Stimulated activated CD4-positive, alpha-beta T cell treated with anti-CD3 and anti-CD28 coated beads, Interleukin-12 subunit alpha, Interleukin-12 subunit beta, amount 100 ng/mL, for 48 hours (primary cell): ENCODE measurements at places on chromosomes 2 and 18.

DNA sequence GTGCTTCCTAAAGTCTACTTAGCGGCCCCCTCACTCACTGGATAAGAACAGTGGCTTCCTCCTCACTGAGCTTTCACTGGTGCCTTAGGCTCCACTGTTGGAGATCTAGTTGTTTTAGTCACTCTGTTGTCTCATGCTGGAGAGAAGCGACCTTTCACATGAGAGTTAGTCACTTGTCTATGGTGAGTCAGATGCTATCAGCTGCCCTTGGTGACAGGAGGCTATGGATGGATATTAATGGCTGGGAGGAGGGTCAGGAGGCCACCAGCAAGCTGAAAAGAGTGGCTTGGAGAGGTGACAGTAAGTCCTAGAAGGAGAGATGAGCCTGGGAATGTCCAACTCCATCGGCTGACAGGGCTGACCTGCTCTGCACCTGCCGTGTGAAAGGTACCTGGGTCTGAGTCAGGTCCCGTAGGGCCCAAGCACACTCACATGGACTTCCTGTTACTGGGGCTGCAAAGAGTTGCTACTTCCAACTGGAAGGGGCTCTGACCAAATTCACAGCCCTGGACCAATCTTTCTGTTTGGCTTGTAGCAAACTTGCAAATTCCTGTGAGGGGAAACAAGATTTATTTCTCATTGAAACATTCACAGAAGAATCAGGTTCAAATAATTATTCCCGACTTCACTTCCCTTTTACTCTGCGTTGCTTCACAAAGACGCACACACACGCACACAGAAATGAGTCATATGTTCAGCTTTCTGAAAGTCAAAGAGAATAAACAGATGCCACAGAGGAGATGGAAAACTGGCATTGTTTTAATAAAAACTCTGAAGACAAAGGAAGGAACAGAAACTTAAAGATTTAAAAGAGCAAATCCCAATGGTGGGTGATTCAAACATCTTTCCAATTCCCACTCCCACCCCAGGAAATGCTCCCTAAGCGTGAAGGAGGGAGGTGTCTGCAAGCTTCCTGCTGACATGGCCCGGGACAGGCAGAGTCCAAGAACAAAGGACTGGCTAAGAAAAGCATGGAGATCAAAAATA, 203.5 kb upstream of the TWIST2 start:
- peak; percentile 3 for DNase-seq

- DNase-seq, result no peak
Measured at GRCh38 chr2:159516241-159516758, 100.0 kb downstream of the BAZ2B start.

DNA sequence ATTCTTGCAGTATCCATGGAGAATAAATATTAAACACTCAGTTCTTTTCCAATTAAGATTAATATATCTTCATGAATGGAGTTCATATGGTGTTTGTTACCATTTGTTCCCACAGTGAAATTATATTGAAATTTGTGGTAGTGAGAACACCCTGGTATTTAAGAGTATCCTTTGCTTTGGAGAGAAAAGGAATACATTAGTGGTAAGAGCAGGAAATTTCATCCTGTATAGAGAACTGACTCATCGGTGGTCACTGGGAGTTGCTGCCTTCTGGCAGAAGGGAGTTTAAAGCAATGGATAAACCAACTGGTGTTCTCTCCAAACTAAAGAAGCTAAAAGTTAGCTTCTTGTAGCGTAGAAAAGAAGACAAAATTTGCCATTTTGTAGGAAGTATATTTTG, 107.3 kb downstream of the MYO1B start:
- no peak for DNase-seq

- no peak for DNase-seq
Measured at GRCh38 chr2:103739186-103739585, 977.4 kb downstream of the TMEM182 start.

GRCh38 chr2:43100883-43101662, 125.3 kb downstream of the ZFP36L2 start:
- DNase-seq, result no peak

DNA sequence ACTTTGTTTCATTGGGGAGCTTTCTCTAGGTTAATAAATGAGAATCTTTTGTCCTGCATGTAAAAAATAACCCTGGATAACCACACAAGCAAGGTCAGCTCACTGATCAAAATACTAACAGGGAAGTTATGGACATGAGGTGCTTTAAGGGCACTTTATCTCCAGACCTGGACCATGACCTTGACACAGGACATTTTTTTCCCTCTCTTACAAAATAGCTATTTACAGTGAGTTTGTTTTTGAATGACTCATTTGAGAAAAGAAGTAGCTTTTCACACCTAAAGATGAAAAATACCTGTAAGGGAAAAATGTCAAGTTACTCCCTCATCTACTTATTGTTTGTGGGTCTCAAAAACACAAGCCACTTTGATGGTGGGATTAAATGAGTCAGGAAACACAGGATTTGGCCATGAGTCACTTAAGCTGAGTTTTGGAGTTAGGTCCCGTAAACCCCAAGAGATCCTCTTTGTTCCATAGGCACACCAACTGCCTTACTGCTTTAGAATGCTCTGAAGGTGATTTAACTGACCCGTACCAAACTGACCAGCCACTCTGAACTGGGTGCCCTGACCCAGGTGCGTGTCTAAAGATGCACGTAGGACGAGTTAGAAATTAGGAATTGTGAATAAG, 479.3 kb upstream of the NXPH2 start:
- no peak for DNase-seq

DNA sequence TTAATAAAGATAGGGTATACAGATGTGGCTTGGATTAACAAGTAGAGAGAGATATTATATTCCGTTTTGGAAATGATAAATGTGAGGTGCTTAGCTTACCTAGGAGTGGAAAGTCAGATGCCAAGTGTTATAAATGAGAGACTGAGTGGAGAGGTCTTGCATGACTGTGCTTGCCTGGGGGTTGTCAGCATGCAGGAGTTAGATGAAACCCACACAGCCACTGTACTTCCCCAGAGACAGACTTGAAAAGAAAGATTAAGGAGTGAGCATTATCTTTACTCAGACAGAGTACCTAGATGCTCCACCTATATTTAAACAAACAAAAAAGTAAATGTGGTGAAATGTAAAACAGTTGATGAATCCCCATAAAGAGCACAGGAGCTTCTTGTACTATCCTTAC, 482.7 kb downstream of the RIT2 start:
- DNase-seq, result no peak

DNA sequence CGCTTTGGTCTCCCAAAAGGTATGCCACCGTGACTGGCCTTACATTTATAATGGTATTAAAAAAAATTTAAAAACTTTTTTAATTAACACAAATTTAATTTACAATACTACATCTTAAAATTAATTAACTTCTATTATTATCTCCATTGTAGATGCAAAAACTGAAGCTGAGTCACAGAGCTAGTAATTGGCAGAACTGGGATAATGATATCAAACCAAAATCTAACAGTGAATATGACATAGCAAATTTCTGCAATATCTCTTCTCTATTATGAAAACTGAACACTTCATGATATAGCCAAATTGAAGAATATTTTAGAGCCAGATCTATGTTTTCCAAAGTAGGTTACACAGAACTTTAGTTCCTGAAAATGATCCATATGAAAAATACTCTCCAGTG, 66.4 kb upstream of the CHAC2 start:
- DNase-seq, result no peak

DNA sequence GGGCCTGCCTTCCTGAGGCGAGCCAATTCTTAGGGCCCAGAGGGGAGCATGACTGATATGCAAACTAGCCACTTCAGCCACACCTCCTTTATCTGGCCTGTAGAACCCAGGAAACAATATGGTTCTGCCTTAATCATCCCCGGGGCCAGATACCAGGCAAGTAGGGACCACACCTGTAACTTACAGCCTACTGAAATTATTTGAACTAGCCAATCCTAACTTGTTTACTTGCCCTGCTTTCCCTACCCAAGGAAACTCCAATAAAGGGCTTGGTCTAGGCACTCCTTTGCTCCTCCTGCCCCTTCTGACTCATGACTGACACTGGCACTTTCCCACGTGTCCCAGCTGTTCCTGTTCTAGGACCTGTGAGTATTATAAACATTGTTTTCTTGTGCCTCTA, 57.6 kb downstream of the MYOM1 start:
- no peak for DNase-seq

DNA sequence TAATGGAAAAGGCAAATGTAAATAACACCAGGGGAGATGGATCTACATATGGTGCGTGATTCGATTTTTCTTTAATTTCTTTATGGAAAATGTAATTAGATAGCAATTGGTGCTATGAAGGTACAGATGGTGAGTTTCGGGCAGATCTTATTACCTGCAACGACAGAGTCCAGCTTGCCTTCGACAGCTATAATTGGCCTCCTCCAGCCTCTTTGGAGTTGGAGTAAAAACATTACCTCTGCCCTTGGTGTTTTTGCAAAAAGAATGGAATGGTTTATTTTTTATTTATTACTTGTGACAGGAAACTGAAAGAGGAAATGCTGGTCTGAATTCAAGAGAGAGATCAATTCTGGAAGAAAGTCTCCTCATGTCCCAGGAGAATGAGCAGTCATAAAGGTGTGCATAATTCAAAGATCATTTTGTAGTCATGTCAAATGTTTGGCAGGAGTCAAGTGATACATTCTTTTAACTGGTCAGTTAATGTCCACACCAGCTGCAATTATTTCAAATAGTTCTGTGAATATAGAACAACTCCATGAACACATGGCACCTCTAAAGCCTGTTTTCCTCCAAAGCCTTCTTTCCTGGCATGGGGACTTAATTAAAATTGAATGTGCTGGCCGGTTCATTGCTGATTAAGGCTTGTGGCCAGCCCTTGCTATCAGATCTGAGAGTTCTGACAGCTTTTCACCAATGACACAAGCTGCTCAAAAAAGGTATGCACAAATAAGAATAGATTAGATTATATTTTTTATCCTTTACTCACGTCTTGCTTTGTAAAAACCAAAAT, 46.9 kb upstream of the KCNH7 start:
- DNase-seq, result no peak

DNA sequence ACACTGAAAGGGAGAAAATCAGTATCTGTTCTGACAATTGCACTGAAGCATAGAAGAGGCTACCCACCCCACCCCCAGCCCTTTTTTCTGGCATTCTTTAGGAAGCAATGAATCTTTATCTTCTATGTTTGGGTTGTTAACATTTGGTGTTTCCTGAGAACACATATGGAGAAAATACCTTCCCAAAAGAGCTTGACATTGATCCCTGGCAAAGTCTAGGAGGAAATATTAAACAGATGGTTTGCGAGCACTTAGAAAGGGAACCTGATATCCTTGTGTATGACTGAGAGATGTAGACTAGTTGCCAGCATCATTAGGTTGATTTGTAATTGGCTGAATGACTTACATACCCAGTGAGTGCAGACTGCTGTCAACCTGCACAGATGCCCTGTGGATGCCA, 42.9 kb downstream of the DOK1 start:
- DNase-seq, result no peak

DNA sequence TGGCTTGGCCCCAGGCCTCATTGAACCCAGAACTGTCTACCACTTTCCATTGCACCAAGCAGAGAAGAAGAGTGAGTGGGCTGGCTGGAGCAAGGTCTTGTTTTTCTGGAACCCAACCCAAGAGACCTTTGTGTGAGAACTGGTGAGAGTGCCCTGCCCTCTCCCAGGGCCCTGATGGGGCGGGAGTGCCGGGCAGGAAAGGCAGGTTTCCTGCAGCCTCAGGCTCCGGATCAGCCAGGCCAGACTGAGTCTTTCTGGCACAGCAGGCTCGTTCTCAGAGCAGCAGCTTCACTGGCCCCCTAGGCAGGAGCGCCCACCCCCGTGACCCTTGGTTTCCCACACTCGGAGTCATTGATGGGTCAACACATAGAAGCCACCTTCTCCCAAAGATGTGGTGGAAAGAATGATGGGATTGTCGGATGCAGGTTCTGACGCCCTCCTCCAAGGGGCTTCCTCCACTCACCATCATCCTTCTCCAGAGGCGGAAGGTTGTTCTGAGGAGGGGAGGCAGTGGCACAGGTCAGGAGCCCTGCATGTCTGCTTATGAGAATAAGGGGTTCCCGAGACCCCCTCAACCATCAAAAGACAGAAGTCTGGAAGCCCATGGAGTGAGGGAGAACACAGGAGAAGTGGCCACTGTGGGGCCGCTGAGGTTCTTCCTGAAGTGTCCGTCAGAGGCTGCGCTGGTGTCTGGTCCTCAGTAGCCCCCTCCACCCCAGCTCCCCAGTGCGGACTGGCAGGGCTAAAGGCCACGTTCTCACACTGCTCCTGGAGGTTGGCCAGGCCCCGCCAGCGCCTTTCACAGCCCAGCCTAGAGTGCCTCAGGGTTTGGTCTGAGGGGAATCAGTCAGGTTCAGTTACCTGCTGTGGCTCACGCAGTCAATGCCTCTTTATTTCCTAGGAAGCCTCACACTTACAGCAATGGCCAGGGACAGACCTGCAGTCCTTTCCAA, 62.8 kb upstream of the LAPTM4A start:
- no peak for DNase-seq

- DNase-seq, result no peak
Measured at GRCh38 chr18:76834379-76834778, 12.0 kb downstream of the ZNF236 start.

DNA sequence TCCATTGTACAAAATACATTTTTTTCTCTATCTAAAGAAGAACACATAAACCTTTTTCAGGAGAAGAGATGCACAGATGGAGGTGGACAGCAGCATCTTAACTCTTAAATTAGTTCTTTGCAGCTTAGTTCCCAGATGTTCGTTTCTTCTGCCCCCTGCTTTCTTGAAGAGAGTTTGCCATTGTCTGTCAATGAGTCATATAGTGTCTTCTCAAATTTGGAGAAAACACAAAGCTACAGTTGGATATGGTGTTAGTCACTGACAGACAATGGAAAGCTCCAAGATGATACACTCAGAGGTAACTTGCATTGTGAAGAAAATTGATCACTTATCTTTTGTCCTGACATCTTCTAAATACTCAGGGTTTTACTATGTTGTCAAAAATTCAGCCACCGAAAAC, 48.8 kb upstream of the TMEFF2 start:
- DNase-seq, result no peak

- no peak for DNase-seq
Measured at GRCh38 chr2:197011021-197011417, 84.5 kb upstream of the PGAP1 start.
